ENCODE measurements at places on chromosomes 3 and 15.

DNA sequence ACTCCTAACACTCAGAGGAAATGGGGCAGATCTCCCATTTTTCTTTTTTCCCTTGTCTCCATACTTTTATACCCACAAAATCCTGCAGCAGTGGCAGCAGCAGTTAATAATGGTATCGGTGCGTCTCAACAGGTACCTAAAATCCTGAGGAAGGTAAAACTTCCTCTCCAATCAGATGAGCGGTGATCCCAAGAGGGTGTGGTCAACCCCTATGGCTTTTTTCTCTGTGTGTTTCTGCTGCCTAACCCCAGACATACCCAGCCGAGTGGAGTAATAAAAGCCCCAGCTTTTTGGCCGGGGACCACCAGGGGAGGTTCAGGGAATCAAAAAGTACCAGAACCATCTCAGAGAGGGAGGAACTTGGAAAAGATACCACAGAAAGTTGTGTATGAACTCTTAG, 9.1 kb downstream of the GK5 start:
- no peak for DNase-seq

- no peak for DNase-seq
These were observed 62.7 kb downstream of the PXYLP1 start for GRCh38 chr3:141294301-141294700.

- no peak for DNase-seq
These were observed 71.2 kb downstream of the SSUH2 start for GRCh38 chr3:8573342-8573926.

GRCh38 chr3:48695393-48695753, 9.7 kb upstream of the NCKIPSD start:
- no peak for DNase-seq

DNA sequence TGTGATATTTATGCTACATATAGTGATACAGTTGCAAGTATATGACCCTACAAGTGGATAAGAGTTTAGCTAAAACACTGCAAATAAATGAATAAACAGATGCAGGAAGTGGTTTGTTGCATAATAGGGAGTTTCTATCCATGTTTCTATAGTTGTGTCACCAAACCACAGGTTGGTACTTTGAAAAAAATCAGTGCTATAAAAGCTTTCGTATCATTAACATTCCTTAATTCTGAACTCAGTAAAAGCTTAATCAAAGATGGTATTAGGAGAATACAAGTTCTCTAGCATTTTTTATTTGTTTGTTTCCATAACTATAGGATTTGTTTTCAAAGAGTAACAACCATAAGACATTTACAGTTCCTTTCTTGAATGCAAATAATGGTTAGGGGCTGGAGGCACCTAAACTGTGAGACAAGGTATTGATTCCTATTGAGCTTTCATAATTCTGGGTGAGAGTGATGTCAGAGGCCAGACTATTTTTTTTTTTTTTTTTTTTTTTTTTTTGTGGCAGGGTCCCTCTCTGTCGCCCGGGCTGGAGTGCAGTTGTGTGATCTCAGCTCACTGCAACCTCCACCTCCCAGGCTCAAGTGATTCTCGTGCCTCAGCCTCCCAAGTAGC, 29.6 kb downstream of the CPOX start:
- peak; percentile 32 for DNase-seq

- no peak for DNase-seq
These were observed 222.3 kb upstream of the LINGO1 start for GRCh38 chr15:77854980-77855379.

- DNase-seq, result no peak
These were observed 43.1 kb downstream of the DNAJB8 start for GRCh38 chr3:128423525-128424147.

DNA sequence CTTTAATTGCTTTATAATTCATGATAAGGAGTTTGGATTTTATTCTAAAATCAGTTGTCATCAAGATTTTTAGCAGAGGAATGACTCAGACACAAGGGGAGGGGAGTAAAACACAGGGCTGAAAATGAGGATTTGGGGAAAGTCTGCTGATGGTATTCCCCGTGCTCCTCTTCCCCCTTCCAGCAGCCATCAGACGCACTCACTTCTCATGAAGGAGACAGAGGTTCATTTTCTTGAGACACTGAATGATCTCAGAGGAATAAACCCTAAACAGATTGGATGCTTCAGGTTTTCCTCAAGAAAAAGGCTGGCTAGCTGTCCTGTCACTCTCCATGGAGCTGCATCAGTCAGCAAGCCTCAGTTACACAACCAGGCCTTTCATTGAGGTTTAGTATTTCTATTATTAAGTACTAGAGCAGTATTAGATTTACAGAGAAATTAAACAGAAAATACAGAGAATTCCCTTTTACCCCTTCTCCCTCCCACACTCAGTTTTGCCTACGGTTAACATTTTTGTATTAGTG, 166.4 kb downstream of the C3orf70 start:
- DNase-seq, result no peak

DNA sequence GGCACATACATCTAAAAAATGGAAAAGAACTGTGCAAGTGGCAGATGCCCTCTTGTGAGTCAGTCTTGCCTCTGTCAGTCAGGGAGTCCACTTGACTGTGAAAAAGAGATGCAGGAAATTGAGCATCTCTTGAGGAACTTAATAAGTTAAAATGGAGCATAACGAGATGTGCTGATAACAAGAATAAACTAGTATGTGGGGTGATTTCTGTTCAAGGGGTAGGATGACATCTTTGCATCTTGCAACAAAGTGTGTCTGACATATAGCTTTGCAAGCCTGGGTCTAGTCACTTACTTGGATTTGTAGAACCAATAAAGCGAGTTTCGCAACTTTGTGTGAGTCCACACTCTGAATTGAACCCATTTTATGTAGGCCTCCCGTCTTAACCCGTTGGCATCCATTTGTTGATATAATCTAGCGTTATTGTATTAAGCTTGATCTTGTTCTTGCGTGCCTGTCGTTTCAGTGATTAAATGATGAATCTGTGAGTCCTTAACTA, 2.2 kb downstream of the USP3 start:
- DNase-seq, result peak; percentile 51

- DNase-seq, result peak; percentile 64
These were observed 836 bp upstream of the AKAP13 start for GRCh38 chr15:85379403-85380131.

DNA sequence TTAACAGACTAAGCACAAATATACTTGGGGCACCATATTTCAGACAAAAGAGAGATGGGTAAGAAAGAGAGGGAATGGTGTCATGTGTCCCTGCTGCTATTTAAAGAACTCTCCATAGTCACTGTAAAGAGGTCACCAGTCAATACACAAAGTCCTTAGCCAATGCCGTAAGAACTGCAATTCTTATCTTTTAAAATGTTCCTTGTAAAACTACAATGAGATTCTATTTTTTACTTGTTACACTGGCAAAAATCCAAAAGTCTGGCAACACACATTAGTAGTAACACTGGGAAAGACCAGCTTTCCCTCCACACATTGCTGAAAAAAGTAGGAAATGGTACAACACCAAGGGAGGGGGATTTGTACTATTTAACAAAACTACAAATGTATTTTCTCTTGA, 189.4 kb downstream of the TBC1D5 start:
- no peak for DNase-seq

DNA sequence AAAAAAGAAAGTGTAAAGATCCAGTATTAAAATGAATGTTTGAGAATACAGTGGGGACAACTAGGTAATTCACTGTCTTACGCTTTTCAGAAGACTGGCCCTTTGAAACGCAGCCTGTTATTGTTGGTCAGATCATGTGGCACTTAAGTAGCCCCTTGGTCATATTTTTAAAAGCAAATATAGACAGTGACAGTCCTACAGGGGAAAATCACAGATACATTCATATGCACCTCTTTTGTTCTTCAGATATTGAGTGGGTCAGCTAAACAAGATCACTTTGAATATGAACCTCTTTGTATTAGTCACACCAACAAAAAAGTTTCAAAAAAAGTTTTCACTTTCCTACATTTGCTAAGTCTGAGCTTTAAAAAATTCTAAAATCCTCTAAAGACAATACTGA, 36.0 kb downstream of the TIGIT start:
- no peak for DNase-seq

- no peak for DNase-seq
These were observed 119.2 kb upstream of the THBS1 start for GRCh38 chr15:39461536-39462130.

- DNase-seq, result no peak
These were observed 39.8 kb downstream of the PXYLP1 start for GRCh38 chr3:141271279-141272030.

DNA sequence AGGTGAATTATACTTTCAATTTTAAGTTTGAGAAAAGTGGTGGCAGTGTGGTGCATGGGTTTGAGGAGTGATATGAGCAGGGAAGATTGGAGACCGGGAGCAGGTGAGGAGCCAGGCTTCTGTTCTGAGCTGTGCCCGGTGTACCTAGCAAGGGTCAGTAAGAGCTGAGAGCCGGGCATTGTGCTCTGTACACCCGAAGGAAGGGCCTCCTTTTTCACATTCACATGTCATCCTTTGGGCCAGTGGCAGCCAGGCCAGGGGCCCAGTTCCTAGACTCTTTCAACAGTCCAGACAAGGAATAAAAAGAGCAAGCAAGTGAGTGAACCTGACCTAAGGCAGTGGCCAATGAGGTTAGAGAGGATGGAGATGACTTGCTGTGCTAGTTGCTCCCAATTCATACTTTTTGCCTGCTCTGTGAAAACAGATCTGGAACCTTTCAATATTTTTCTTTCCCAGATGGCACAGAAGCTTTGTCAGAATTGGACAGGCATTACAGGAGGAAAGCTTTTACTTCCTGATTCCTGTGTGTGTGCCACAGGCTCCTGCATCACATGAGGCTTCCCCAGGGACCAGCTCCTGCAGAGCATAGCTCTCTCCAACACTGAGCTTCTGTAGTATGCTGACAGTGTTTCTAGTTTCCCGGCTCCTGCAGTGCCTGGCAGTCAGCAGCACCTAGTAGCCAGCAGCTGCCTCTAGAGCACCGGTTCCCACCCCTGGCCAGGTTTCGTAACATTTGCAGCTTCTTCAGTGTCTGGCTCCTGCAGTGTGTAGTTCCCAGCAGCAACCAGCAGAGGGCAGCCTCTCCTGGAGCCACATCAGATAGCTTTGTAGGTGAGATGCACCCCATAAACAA, 5.3 kb upstream of the TRA2B start:
- DNase-seq, result peak; percentile 92

DNA sequence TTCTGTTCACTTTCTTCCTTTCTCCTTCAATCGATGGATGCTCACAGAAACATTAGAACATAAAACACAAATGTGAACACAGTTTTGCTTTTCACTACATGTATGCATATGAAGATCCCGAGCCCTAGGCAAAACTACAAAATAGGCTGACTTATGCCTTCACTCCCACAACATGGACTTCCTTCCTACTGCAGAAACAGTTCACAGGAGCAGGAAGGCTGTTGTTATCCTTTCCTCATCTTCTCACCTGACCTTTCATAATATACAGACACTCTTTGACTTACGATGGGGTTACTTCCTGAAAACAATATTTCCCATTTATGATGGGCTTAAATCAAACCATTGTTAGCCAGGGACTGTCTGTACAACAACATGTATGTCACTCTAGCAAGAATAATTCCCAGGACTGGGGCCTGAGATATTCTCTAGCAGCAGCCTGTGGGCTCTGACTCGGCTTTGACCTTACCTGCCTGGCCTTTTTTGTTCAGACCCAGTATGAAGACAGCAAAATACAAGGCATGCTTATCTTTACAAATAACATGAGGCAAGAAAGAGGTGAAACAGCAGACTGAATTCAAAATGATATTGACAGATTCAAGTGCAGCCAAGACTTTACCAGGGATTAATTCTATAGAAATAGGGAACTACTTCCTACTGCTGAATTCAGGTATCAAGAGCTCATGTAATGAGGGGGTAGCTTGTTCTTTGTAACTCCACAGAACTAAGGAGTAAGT, 51.8 kb upstream of the PLXND1 start:
- DNase-seq, result no peak

- DNase-seq, result no peak
These were observed 170.4 kb downstream of the P3H2 start for GRCh38 chr3:189950258-189950657.

DNA sequence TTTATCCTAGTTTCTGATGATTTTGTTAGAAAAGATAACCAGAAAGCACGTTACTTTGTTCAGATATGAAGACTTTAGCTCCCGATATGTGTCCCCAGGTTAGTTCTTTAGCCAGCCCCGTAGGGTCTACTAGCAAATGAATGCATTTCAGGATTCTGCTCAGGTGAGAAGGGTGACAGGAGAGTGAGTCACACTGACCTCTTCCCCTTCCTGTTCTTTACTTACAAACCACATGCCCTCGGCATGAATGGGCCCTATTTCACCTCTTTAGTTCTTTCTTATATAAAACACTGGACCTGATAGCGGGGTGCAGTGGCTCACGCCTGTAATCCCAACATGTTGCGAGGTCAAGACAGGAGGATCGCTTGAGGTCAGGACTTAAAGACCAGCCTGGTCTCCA, 98.4 kb downstream of the SLC49A4 start:
- DNase-seq, result peak; percentile 43

DNA sequence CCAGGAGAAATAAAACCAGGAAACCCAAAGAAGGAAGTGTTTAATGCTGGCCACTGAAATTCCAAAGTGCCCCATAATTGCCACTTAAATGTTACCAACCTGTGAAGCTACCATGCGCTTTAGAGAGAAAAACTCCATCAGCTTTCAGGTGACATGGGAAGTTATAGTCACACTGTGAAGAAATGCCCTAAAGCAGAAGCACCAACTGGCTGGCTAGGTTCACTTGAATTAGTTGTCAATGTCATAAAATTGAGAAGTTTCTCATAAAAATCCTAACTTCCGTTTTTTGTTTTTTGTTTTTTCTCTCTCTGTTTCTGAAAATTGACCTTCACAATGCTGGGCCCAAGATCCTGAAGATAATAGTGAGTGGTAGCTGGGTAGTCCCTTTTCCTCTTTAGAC, 167.9 kb upstream of the CTNNB1 start:
- no peak for DNase-seq

DNA sequence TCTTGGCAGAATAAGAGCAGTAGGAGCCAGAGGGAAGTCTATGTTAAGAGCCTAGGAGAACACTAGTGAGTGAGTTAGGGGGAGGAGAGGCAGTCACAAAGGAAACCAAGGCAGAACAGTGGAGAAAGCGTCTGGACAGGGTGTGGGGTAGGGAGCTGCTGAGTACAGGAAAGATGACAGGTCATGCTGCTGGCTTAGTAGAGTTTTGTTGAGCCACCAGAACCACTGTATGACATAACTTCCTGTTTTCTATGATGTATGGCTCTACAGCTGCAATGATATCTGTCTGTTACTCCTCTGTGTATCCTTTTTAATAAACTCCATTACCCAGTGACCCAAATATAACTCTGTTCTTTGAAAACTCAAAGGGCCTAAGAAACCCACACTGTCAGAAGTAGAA, 10.6 kb upstream of the STT3B start:
- peak; percentile 23 for DNase-seq

- peak; percentile 42 for DNase-seq
These were observed 25.0 kb upstream of the BCL6 start for GRCh38 chr3:187770224-187770623.

GRCh38 chr3:188507244-188507720, 353.3 kb downstream of the LPP start:
- DNase-seq, result no peak

DNA sequence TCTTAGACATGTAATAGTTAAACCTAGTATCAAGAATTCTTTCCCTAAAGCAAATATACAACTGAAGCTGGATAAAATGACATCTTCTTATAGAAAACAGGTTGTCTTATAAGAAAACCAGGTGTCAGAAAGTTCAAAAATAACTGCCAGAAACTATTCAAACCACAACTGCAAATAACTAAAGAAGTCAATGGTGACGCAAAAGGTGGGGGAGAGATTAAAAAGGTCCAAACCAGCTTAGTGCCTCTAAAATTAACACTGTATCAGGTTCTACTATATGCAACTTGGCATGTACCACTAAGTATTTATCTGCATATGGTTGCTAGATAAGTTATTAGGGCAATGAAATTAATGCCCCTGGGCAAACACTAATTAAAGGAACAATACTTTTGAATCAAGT, 136.8 kb downstream of the TBL1XR1 start:
- DNase-seq, result no peak

All from activated CD8-positive, alpha-beta T cell treated with anti-CD3 and anti-CD28 coated beads for 36 hours (primary cell).